Left ventricle myocardium inferior (tissue), 1 donor: ENCODE measurements at places on chromosomes 1 and 21.

DNA sequence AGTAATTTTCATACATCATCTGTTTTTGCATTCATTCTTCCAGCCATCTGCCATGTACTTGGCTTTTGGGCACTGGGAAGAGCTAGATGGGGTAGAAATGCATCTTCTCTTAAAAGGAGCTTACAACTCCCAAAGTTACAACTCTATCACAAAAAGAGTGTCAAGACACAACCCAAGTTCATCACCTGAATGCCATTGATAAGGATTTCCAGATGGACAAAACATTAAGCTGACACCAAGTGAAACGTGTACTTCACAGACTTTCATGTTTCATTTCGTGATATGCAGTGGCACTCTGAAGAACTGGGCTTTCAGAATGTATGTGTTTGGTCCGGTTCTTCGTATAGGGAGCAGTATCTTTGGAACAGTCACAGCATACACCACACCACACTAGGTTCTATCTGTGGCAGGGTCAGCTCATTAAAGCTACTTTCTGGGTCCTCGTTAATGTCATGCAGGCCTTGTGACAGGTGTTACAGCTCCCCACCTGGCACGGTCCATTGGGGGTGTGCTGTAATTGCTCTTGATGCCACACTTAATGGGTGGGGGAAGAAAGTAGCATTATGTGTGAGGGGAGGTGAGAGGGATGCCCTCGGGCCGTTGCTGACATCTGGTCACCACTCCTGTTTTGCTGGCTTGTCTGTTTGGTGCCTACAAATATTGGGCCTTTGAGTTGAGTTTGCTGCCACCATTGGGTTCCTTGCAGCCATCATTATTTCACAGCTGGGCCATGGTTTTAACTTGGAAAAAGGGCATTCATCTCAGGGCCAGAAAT is 164.9 kb downstream of the NFIA start:
- no peak for DNase-seq

GRCh38 chr1:219380463-219380862 is 206.8 kb downstream of the LYPLAL1 start:
- DNase-seq: no peak

DNA sequence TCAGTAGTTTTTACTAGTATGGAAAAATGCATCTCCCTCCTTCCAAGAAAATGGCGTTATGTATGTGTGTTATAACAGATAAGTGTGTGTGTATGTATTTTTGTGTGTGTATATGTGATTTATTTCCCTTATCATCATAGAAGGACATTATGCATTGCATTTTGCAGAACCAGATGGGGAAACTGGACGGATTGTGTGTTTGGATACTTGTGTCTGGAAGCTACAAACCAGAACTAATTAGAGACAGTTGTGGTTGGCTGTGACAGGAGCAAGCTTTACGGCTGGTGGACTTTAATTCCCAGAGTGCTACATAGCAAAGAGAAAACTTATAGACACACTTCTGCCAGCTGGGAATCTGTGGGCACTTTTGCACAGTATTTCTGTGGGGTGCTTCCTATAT is 162.5 kb downstream of the RWDD3 start:
- DNase-seq: no peak

DNA sequence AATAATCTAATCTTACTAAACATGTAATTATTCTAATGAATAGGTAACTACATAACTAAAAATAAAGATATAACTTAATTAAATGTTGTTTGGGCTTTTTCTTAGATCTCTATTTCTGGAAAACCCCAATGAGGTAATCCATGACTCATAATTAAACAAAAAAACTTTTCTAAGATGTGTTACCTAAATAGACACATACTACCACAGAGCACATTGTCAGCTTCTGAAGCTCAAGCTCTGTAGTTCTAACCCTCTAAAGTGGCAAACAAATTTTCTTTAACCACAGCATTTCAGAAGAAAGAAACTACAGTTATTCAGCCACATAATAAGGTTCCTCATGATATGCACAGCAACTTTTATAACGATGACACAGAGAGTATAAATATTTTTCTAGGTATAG is 4.2 kb downstream of the OR6K3 start:
- DNase-seq: no peak

- no peak for DNase-seq
Observed at GRCh38 chr1:21305900-21306189, 15.6 kb upstream of the ECE1 start.

- no peak for DNase-seq
Observed at GRCh38 chr1:216822480-216822879, 99.3 kb upstream of the ESRRG start.

DNA sequence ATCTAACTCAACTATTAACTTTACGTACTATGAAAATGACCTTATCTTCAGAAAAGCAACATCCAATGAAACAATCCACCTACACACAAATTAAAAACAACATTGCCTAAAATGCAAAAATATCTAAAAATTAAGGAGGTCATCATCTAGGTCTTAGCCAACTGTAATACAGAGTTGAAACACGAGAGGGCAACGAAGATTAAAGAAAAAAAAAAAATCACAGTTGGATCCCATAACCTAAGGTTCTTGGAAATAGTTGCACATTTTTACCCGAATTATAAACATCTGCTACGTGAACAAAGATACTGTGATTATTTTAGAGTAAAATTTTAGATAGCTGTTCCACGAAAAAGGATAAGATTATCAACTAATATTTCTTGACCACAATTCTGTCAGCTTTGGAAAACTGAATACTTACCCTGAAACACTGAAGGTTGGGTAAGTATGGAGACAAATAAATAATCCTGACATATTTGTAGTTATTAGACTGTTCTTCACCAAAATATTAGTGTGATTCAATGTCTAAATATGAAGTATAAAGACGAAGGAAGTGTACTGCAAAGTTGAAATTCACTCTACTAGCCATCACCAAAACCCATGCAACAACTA is 88.0 kb upstream of the AK4 start:
- no peak for DNase-seq

- DNase-seq: no peak
Observed at GRCh38 chr21:45254460-45254930, 33.2 kb downstream of the POFUT2 start.

- DNase-seq: no peak
Observed at GRCh38 chr1:179742717-179743678, at the start of gene FAM163A. TSS of gene FAM163A (plus strand) at chr1:179743291. CDS start at chr1:179813098, 69,807 bp downstream.
